ENCODE measurements at places on chromosomes 6 and 20. TPM values are rescaled to one million over a fixed set of nuclear protein-coding genes. Genes with fewer than 3 reads are reported as not detected.
A peak's percentile ranks its signal among the peaks of the same experiment; 100 is the strongest.

DNA sequence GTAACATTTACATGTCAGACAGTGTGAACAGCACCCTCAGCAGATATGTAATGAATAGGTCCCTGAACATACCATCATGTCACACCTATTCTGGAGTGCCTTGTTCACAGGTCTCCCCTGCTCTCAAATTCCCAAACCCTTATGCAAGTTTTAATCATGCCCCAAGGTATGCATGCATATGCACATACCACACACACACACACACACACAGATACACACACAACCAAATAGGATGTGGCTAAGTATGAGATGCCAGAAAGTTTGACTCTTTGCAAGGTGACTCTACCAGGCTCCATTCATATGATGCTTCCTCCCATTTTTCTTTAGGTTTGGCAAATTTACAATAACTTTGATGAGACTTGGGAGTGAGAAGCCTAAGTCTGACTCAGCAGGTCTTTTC is 243.8 kb upstream of the IRAK1BP1 start:
- DNase-seq = no peak

GRCh38 chr6:170038251-170038650 is 252.6 kb downstream of the DLL1 start:
- no peak for DNase-seq

DNA sequence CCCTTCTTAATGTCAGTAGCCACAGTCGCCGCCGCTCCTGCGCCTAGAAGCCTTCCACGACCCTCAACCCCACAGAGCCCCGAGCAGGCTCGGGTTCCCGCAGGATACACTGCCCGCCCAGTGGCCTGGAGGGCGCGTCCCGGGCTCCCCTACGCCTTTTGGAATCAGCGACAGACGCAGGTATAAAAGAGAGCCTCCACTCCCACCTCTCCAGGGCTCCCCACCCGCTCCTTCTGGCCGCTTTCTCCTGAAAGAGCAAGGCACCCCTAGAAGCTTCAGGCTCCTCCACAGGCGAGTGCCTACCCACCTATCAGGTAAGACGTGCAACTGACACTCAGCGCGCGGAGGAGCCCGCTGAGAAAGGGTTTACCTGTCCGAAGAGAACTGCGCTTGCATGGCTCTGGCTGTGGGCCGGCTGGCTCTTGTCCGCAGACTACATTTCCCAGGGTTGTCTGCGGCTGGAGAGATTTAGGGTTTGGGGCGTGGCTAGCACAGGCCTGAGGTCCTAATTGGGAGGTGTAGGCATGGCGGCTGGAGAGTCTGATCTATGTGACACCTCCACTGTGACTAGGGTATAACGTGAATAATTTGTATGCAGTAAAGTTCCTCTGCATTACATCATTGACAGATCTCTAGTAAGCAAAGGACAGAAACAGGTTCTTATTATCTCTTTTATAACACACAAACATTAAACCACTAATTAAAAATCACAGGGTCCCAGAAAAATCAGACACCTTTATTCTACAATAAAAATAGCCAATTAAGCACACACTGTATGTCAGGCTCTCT is 13.5 kb upstream of the ZNF391 start:
- peak; percentile 60 for DNase-seq

- no peak for DNase-seq
Observed at GRCh38 chr20:38325905-38326304, 20.4 kb upstream of the LBP start.

DNA sequence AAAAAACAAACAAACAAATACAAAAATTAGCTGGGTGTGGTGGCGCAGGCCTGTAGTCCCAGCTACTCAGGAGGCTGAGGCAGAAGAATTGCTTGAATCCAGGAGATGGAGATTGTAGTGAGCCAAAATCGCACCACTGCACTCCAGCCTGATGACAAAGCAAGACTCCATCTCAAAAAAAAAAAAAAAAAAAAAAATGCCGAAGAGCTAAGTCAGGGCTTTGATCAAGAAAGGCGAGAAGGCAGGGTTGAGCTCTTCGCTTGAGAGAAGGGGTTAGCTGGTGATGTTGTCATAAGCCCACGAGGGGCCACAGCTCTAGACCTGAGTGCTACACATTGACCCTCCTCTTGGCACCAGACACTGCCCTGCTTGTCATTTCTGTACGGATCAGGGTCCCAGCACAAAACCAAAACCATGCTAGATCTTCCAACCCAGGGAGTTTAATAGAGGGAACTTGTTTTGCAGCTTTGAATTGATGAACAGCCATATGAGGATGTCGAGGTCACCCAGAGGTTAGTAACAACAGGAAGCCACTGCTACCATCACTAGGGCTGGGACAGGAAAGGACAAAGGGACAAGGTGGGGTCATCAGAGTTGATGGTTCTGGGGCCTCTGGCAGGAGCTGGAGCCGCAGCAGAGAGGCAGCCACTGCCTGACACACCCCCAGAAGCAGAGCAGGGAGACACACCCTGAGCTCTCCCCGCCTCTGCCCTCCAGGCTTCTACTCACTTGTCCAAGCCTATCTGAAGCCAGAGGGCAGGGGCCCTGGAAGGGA is 122.7 kb downstream of the SNX5 start:
- peak; percentile 68 for DNase-seq

- DNase-seq = no peak
Observed at GRCh38 chr6:71642120-71642519, 244.2 kb upstream of the RIMS1 start.

GRCh38 chr6:167047554-167047953 is 48.4 kb downstream of the CEP43 start:
- DNase-seq = no peak

GRCh38 chr6:18138906-18139305 is 16.0 kb downstream of the TPMT start:
- no peak for DNase-seq

DNA sequence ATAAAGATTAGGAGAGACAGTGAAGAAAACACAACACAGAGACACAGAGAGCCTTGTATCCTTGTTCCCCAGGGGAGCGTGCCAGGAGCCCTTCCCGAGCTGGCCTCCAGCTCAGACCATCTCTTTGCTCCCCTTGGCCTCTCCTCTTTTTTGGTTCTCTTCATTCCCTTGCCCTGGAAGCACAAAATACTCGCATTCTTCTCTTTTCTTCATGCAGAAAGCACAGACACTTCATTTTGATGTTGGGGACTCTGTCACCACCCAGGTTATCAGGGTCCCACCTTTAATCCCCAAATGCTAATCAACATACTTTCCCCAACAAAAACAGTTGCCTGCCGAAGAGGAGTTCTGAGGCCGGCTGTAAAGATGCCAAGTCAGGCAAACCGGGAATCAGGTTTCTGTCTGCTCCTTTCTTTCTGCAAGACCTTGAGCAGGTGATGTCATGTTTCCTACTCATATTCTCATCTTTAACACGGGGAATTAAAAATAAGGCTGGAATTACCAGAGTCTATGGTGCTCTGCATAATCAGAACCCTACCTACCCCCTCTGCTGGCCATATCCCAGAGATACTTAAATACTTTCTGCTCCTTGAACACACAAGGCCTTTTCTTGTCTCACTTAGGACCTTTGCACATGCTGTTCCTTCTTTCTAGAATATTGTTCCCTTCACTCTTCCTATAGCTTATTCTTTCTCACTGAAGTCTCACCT is 21.7 kb downstream of the TGM6 start:
- DNase-seq = no peak

DNA sequence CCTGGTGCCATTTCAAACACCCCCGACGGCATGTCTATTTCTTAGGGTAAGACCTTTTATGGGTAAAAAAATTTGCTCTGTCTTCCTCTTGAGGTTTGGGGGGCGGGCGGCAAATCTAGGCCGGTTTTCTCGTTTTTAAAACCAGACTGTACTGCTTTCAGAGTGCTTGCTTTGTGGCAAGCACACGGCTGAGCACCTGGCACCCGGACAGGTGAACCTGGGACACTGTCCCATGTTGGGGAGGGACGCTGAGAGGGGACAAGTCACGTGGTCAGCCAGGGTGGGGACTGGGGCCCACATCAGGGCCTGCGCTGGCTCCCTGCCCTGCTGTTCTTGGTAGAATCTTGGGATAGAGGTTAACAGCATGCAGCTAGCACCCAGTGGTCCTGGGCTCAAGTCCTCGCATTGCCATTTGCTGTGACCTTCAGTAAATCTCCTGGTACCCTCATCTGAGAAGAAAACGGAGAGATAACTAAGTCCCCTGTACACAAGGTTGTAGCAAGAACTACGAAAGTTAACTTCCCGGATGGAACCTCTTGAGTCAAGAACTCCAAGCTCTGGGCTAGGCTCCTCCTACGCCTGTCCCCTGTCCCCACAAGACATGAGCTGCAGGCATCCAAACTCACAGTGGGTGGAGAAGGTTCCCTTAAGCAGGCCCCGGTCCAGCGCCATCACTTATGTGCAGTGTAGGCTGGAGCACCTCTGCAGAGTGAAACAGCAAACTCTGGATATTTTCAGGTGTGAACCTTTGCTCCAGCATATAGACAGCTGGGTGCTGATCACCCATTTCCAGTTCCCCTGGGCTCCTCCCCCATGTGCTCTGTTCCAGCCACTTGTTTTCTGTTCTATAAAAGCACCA is 41.7 kb downstream of the PMEPA1 start:
- DNase-seq = no peak

DNA sequence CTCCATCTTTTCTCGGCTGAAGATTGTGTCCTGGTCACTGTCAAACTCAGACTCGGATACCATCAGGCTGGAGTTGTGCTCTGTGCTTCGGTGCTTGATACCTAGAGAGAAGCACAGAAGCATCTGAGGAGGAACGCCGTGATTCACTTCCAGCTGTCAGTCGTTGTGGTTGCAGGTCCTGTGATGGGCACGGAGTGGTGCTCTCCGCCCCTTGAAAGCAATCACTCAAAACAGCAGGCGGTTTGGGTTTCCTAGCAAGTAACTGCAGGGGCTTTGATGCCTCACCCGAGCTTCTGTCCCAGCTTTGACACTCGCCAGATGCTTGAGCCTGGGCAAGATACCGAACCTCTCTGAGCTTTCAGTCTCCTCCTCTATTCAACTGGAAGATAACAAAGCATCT is 52.5 kb downstream of the ALDH5A1 start:
- DNase-seq = no peak

DNA sequence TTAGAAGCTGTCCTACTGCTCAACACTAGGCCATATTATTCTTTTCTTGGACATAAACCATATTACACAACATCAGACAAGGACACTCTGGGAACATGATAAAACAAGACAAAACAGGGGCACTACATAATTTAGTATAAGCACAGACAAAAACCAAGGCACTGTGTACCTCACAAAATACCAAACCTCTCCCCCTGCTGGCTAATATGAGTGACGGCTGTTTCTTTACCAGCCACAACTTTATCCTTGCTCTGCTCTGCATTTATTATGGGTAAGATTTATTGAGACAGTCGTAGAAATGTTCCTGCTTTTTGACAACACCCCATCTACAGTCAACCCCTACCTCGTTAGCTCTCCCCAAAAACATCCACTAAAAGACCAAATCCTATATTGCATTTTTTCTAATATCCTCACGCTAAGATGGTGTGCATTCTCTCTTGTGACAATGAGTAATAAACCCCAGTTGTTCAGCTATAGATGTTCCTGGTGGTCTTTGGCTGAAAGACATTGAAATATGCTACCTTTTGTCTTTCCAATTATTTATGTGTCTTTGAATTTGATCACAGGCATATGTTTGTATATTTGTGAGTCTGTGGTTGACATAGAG is 23.8 kb upstream of the POLR1H start:
- no peak for DNase-seq

CPNE5 gene
- polyA plus RNA-seq = 1.7 TPM

DNA sequence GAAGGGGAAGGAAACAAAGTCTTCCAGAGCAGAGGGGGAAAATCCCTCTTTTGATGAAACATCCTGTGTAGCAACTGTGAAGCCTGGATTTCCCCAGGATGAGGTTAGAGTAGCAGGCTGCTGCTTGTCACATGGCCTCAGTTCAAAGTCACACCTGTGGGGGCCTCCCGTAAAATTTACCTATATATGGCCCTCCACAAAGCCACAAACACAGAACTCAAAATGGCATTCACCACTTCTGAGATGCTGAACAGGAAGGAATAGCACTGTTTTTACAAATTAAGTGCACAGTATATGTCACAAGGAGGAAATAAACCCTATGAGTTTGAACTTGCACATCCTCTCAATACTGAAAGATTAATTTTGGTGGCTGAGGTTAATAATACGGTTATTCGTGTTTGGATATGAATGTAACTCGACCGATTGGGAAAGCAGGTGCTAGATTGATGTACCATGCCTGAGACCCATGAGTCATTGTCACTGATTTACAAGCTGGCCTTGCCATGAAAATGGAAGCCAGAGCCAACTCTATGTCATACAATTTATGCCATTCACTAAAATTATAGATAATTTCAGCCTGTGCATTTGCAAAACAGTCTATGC is 70.6 kb downstream of the SGK1 start:
- no peak for DNase-seq

- no peak for DNase-seq
Observed at GRCh38 chr6:135819665-135820064, 31.8 kb upstream of the PDE7B start.

GRCh38 chr6:81735756-81736380 is 16.6 kb downstream of the TENT5A start:
- no peak for DNase-seq

- DNase-seq = no peak
Observed at GRCh38 chr6:20202324-20202658, 10.0 kb downstream of the MBOAT1 start.

GRCh38 chr20:31835554-31835953 is 9.8 kb downstream of the FOXS1 start:
- DNase-seq = no peak

DNA sequence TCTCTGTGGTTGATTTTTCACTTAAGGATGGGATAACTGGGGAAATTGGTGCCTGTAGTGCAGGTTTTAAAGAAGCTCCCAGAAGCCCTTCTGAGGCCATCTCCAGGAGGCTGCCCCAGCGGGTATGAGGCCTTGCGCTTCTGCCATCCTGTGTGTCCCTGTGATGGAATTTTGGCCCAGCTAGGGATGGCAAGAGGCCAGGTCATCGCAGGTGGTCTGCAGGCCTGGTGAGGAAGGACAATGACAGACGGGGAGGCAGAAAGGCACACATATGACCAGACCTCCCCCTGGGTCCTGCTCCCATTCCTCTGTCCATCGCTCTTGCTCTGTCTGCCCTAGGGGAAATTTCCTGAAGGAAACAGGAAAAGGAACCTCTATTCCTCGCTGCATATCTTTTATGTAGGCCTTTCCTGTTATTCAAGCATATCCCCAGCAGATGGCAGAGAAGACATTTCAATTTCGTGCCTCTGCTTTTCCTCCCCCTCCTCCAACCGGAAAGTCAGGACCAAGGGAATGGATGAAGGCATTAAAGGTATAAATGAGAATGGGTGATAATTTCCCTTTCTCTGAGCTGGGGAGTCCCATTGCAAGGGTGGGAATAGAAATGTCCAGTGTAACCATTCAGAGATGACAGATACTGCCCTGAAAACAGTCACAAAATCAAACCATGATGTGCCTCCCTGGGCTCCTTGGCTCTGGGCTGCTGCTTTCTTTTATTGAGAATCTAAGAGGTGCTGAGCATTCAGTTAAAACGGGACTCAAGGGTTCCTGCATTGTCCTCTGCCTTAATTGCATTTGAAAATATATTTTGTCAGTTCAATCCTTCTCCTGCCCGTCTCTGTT is 17.6 kb upstream of the HLA-F start:
- DNase-seq = no peak

- peak; percentile 62 for DNase-seq
Observed at GRCh38 chr20:19815553-19815991, 57.5 kb downstream of the RIN2 start.

GRCh38 chr6:137271245-137272183 is 52.3 kb upstream of the IFNGR1 start:
- no peak for DNase-seq

- DNase-seq = no peak
Observed at GRCh38 chr20:955111-955510, 39.0 kb upstream of the ANGPT4 start.

GRCh38 chr6:25122001-25122400 is 157.2 kb upstream of the CARMIL1 start:
- peak; percentile 35 for DNase-seq

- DNase-seq = no peak
Observed at GRCh38 chr6:142316791-142317368, 15.1 kb downstream of the ADGRG6 start.

Measured in psoas muscle (tissue), 8 donors.